ENCODE measurements at places on chromosomes 5 and 9.

- no peak for DNase-seq
These were observed 437.0 kb downstream of the ZNF608 start for GRCh38 chr5:124309241-124309980.

- no peak for DNase-seq
These were observed 153.5 kb downstream of the MAT2B start for GRCh38 chr5:163658702-163659567.

DNA sequence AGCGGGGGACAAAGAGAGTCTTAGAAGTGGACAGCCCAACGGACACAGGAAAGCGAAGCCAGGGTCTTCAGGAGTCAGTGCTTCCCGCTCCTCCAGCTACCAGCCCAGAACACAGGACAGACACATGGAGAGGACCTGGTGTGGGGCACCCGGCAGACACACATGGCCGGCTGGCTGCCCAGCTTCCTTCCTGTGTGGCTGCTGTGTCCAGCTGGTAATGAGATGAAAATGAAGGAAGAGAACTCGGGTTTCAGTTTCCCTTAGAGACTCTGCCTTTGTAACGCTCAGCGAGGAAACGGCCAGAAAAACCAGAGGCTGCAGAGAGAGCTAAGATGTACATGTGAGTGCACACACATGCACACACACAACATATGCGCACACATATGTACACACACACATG, 87.5 kb downstream of the SECISBP2 start:
- no peak for DNase-seq

GRCh38 chr9:129346046-129346445, 168.0 kb upstream of the IER5L start:
- DNase-seq: no peak
